ENCODE measurements at places on chromosomes 4 and X.

DNA sequence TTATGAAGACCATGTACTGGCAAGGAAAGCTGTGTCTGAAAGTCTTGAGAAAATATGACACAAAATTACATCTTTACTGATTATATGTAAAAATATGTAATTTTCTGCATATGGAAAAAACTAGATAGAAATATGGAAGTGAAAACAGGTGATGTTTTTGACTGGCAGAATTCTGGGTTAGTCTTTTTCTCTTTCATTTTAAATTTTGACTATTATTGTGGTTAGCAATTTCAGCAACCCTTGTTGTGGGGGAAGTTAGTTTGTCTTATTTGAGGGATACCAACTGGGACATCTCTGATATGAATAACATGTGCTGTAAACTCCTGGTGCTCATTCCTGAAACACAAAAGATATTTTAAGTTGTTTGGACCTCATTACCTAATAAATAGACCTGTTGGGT is 49.9 kb upstream of the CPEB2 start:
- no peak for DNase-seq

- peak; percentile 82 for DNase-seq
These were observed 140.3 kb downstream of the PJA1 start for GRCh38 chrX:69024931-69025330.

GRCh38 chrX:2841537-2841936 is 12.8 kb downstream of the GYG2 start:
- DNase-seq, result no peak

DNA sequence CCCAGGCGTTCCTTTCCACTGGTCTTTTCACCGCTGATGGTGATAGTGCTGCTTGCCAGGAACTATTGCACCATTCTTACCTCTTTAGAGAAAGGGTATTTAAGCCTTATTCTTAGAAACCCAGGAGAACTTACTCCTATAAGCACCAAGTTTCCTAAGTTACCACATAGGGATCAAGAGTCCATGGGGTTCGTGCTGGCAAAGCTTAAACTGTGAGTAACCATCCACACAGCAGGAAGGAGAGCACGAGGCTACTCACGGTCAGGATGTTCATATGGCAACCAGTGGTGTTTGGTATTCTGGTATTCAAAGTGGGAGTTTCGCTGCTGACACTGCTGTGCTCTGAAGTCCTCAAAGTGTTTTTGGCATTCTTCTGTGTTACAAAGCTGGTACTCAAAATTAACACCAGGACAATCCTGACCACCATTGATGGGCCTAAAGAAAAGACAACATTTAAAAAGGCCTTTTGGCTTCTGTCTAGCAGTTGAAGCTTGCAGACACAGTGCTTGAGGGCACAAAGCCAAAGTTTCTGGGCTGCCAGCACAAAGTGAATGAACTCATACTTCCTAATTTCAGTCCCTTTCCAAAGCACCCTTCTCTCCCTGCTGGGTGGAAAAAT is 256.9 kb downstream of the ADAMTS3 start:
- peak; percentile 50 for DNase-seq

- DNase-seq, result no peak
These were observed 141.3 kb downstream of the CPE start for GRCh38 chr4:165520086-165520485.

DNA sequence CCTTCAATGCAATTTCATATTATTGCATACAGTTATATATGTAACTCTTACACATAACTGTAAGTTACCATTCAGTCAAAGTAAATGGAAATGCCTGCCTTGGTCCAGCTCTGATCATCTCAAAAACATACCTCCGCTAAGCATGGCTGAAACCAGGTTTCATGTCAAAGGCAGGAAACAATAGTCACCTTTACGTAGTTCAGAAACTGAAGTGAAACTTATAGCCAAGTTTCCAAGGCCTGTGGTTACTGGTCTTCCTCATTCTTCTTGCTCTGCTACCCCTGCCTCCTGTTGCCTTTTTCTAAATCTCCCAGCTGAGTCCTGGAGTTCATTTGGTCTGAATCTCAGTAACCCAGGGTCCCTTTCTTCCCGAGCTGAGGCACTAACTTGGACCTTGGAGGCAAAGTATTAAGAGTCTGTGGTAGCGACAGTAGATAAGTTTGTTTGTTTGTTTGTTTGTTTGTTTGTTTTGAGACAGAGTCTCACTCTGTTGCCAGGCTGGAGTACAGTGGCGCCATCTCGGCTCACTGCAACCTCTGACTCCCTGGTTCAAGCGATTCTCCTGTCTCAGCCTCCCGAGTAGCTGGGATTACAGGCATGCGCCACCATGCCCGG is 30.8 kb downstream of the DAPP1 start:
- DNase-seq, result no peak

DNA sequence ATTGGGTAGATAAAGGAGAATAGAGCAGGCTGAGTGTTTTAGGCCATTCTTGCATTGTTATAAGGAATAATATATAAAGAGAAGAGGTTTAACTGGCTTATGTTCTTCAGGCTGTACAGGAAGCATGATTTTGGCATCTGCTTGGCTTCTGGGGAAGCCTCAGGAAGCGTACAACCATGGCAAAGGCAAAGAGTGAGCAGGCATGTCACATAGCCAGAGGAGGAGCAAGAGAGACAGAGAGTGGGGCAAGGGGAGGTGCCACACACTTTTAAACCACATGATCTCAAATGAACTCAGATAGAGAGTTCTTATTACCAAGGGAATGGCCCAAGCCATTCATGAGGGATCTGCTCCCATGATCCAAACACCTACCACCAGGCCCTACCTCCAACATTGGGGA is 4.4 kb upstream of the METTL14 start:
- DNase-seq, result no peak

GRCh38 chr4:118171381-118171780 is 137.1 kb downstream of the NDST3 start:
- DNase-seq, result no peak

DNA sequence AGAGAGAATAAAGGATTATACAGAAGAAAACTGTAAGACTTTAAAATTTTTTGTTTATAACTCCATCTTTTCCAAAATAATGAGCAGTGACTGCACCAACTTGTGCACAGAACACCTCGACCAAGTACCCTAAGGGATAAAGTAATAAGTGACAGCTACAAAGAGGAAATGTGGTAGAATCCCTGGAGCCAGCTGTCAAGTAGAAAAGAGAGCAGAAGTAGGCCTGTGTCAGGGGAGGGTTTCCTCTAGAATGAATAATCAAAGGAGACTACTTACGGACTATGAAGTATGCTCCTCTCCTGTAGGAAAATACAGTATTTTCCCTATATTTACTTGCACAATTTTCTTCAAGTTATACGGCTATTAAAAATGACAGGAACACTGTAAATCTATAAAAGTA is 1.2 kb downstream of the EIF1AX start:
- DNase-seq, result no peak

- no peak for DNase-seq
These were observed 35.6 kb upstream of the NMU start for GRCh38 chr4:55671667-55672066.

GRCh38 chr4:17327591-17327990 is 184.3 kb downstream of the QDPR start:
- no peak for DNase-seq

GRCh38 chr4:41853973-41854372 is 81.3 kb upstream of the TMEM33 start:
- DNase-seq, result no peak

DNA sequence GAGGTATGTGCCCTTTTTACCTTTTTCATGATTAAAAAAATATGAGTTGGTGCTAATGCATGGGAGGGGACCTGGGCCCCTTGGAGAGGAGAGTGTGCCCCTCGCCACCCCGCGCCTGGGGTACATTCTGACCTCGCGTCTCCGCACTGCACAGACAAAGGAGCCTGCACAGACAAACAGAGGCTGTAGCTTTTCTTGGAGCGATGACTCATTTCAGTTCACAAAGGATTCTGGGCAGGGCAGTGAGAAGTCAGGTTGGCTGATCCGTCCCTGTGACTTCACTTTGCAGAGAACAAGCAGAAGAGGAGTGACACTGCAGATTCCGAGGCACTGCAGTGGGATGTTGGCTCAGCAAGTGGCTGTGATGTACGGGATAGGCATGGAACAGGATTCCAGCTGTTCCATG is 82.9 kb downstream of the STOX2 start:
- no peak for DNase-seq

- no peak for DNase-seq
These were observed 1.2 kb downstream of the RASL11B start for GRCh38 chr4:52863324-52863723.

GRCh38 chr4:712916-713632 is 7.4 kb downstream of the PCGF3 start:
- DNase-seq, result no peak

DNA sequence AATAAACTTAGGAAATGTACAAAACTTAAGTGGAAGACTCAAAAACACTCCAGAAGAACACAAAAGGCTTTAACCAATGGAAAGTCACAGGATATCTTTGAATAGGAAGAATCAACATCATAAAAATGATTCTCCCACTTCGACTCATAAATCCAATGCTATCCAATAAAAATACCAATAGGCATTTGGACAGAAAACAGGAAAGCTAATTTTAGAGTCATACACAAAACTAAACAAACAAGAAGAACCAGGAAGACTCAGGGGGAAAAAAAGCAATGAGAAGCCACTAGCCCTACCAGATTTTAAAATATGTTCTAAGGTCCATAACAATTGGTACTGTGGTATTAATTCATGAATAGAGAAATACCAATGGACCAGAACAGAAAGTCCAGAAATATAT is 28.2 kb downstream of the SLC9A7 start:
- DNase-seq, result no peak

All from mucosa of descending colon (tissue), 3 donors.